ENCODE measurements at places on chromosomes 2 and 18.
A peak's percentile ranks its signal among the peaks of the same experiment; 100 is the strongest.

DNA sequence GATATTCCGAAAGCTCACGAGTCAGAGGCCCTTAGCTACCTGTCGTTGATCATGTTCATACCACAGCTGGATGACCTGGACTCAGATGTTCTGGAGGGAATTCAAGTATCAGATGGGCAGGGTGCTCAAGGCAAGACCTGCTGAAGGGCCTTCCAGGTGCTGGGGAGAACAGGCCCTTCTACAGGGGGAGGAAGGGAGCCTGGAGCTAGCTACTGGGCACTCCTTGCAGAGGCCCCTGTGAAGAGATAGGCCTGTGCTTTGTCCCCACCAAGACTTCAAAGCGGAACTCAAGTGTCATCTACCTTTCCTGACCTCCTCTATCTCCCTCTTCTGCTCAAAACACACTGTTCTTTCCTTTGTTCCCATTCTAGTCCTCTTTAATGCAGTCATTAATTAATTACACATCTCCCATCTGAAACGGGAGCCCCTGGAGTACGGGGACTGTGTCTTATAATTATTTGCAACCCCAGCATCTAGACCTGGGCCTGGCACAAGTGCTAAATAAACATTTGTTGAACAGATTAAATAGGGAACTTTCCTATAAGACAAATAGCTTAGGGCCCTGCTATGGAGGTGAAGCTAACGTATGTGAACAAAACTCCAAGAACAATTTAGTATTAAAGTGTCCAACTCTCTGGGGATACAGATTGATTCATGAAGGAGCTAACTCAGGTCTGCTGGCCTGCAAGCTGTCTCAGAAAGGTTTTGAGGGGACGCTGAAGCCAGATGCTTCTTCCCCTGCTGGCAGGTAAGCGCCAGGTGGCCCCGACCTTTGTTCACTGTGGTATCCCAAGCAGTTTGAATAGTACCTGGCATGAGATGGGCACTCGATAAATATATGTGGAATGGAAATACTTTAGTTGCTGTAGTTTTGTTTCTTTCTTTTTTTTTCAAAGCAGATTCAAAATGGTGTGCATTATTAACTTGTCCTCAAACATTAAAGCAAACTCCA lies 22.0 kb downstream of the RHOB start:
- DNase-seq: no peak

- DNase-seq: no peak
Measured at GRCh38 chr2:209840434-209840833, 68.8 kb downstream of the UNC80 start.

- DNase-seq: no peak
Measured at GRCh38 chr2:133596701-133597393, 28.6 kb upstream of the NCKAP5 start.

DNA sequence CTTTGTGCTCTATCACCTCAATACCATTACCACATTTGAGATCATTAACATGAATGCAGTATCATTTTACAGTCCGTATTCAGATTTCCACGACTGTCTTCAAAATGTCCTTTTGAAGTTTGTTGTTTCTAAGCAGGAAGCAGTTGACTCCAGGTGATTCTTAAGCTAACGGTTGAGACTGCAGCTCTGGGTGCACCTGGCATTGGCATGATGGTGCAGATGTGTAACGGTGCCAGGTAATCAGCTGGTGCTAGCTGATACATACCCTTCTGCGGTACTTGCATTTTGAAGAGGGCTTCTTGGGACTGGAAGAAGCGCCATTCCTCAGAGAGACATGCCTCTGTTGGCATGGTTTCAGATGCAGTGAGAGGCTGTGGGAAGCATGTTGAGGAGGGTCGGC lies 19.5 kb downstream of the SIGLEC15 start:
- DNase-seq: no peak

- DNase-seq: no peak
Measured at GRCh38 chr2:222127660-222128059, 171.1 kb downstream of the PAX3 start.

- DNase-seq: no peak
Measured at GRCh38 chr2:70098032-70098431, 10.8 kb downstream of the PCBP1 start.

- DNase-seq: no peak
Measured at GRCh38 chr2:41024816-41025215, 572.9 kb upstream of the SLC8A1 start.

GRCh38 chr2:239264838-239265651 lies 135.8 kb downstream of the HDAC4 start:
- DNase-seq: no peak

DNA sequence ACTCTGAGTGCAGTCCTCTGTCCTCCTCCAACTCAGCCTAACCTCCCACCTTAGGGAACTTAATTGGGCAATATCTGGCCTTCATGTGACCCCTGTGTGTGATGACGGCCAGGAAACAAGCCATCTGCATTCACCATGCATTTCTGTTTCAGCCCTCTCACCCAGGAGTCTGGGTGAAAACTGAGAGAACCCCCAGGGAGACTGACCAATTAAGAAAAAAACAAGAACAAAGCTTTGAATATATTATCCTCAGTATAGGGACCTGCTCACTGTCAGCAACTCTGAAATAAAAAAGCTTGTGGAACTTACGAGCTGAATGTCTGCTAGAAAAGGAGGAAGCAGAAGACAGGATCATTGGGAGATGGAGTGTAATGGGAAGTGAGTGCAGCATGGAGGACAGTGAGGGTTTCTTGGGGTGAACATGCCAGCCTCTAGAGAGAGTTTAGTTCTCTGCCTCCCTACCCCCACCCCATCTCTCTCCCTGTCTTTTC lies 9.5 kb downstream of the MAPRE2 start:
- no peak for DNase-seq

- DNase-seq: no peak
Measured at GRCh38 chr2:235518322-235519090, 24.7 kb downstream of the AGAP1 start.

DNA sequence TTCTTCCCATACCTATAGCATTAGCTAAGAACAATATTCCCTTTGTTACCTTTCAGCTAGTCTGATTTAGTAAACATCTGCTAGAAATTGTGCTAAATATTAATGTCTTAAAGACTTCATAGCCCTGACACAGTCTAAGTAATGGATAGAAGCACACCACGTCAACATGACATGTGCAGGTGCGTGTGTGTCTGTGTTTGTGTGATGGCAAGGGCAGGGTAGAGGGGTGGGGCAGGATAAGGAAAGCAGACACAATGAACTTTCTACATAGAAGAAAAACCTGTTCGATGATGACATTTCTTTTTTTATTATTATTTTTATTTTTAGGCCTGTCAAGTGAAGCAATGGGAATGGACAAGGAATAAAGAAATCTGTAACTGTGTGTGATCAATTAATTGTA lies 223.3 kb downstream of the NOL4 start:
- no peak for DNase-seq

GRCh38 chr2:203928849-203929248 lies 7.7 kb upstream of the ICOS start:
- DNase-seq: no peak

DNA sequence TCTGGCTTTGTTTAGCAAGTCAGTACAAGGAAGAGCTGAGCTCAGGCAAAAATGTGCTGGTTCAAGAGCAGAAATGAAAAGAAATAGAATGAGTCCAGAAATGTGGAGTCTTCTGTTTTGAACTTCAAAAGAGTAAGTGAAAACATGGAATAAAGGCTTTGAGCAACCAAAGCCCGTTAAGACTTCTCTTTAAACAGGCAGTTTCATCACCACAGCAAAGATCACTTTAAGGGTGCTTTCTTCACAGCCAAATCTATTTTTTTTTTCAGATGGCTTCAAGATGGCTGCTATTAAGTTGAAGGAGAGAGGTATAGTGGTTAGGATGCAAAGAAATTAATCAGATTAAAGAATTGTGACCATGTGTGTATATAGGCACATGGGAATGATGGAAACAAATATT lies 2.0 kb upstream of the CHRNA1 start:
- DNase-seq: no peak

DNA sequence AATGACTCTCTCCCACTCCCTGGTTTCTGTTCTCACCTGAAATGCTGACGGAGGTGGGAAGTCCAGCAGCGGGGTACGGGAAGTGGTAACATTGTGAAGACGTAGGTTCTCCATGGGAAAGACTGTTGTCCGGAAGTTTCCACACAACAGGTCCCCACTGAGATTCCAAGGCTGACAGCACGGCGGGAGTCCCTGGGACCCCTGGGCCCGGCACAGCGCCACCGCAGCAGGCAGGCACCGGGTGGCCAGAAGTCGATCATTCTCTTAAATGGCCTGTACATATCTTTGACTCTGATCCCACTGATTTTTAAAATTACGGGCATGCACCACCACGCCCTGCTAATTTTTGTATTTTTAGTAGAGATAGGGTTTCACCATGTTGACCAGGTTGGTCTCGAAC lies 201.0 kb upstream of the SALL3 start:
- DNase-seq: no peak

DNA sequence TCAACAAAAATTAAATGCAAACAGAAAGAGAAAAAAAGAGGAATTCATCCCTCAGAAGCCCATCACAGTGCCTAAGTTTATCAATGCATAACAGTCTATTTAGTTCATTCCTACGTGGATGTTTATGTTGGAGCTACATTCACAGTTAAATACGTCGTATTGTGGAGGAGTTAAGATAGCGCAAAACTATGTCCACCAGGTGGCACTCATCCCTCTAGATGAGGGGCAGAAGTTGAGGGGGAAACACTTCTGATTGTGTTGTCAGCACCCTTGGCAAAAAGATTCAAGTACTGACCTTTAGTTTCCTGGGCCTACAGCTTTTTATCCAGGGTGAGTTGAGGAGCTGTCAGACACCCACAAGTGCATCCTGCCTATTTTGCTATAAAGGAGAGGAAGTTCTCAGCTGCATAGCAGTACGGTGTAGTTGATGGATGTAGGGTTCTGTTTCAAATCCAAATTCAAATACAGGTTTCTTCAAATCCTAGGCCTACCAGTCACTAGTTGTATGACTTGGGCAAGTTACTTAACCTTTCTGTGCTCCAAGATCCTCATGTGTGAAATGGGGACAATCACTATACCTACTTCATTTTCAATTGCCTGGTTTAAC lies 26.8 kb upstream of the MYO1B start:
- peak; percentile 67 for DNase-seq

- no peak for DNase-seq
Measured at GRCh38 chr2:212027681-212028628, 510.6 kb downstream of the ERBB4 start.

GRCh38 chr2:64019083-64019974 lies at the start of gene VPS54:
Gene VPS54, minus strand, starts transcription at chr2:64019428. Its CDS starts 35,429 bp downstream, at chr2:63983999.
- no peak for DNase-seq

GRCh38 chr2:203904022-203904421 lies 32.5 kb upstream of the ICOS start:
- DNase-seq: no peak

GRCh38 chr18:62838475-62839098 lies 123.2 kb downstream of the PHLPP1 start:
- no peak for DNase-seq

DNA sequence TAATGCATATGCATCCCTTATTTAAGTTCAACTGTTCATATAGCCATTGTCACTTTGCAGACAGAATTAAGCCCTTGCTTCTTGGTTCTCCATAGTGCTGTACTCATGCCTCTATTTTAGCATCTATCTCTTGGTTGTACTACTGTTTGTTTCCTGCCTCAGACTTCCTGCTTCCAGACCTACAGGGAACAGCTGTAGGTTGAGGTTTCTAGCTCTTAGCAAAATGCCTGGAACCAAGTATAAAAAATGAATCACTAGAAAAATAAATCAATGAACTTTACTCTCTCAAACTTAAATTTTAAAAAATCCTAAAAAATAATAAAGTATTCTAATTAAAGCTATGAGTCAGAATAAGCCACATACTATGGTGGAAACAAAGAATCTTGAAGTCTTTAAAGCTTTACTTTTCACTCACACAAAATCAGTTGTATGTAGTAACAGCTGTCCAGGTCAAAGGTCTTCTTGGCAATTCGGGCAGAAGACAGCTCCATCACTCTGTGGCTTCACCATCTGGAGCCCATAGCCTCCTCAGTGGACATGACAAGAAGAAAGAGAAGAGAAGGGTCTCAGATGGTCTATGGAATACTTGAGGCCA lies 1228.1 kb upstream of the GYPC start:
- no peak for DNase-seq

DNA sequence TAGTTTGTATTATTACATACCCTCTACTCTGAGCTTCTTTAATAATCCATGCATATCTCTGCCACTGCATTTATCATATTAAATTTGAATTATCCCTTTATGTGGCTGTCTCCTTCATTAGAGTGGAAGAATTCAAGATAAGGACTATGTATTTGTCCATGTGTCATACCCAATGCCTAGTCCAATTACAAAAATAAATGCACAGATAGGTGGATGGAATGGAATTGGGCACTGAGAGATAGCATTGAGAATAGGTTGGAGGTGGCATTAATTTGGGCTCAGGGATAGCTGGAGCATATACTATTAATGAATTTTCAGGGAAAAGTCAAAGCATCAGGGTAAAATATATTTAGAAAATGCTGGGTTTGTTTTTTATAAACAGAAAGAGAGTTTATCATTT lies 893.2 kb downstream of the EPHA4 start:
- no peak for DNase-seq

- no peak for DNase-seq
Measured at GRCh38 chr2:42917425-42917927, 125.1 kb upstream of the HAAO start.

Measured in NCI-H748 treated with DMSO at 0.1 percent for 48 hours (cell line).